ENCODE measurements at places on chromosomes 12 and 14.
A peak's percentile ranks its signal among the peaks of the same experiment; 100 is the strongest.

DNA sequence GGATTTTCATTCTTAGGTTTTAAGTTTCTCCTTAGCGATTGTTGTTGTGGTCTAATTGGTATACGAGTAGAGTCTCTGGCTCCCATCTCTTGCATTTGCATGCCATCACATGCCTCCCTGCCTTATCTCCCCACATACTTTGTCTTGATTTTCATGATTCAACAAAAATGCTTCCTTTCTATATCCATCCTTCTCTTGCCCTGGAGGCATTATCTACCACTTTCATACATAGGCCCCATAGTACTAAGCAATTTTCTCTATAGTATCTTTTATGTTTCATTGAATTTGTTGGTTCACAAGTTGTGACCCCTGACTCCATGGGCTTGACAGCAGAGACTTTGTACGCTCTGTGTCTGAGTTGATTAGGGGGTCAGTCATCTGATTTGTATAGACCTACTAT is 226.1 kb downstream of the ACSS3 start:
- no peak for DNase-seq

DNA sequence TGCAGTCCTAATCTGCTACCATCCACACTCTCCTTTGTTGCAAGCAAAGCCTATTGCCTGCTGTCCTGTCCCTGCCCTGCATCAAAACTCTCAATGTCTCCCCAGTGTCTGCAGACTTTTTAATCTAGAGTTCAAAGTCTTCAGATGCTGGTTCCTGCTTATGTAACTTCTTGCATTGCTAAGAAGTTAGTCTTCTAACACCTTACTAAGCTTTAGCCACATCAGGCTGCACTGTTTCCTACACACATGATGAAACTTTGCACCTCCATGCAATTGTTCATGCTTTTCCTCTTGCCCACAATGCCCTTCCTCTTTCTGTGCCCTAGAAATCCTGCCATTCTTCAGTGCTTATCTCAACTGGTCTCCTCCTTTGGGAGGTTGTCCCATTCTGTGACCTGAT is 16.2 kb upstream of the DICER1 start:
- no peak for DNase-seq

GRCh38 chr12:30796891-30797371 is 42.2 kb upstream of the CAPRIN2 start:
- no peak for DNase-seq

- DNase-seq: no peak
Measured at GRCh38 chr14:92285311-92285710, 37.7 kb upstream of the SLC24A4 start.

DNA sequence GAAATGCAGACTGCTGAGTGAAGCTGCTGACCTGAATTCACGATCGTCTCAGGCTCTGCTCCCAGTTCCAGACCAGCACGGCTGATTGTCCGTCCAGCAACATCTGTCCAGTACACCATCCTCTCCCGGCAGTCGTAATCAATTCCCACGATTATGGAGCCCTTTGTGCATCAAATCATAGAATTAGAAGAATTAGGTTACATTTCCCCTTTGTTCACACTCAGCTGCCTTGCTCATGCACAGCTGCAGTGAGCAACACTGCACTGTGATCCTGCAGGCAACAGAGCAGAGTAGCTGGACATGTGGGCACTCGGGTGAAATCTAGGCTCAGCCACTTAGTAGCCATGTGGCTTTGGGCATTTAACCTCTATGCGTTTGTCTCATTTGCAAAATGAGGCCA is 22.2 kb downstream of the RTRAF start:
- no peak for DNase-seq

- DNase-seq: peak; percentile 90
Measured at GRCh38 chr12:19273482-19274330, 144.2 kb downstream of the PLEKHA5 start.

DNA sequence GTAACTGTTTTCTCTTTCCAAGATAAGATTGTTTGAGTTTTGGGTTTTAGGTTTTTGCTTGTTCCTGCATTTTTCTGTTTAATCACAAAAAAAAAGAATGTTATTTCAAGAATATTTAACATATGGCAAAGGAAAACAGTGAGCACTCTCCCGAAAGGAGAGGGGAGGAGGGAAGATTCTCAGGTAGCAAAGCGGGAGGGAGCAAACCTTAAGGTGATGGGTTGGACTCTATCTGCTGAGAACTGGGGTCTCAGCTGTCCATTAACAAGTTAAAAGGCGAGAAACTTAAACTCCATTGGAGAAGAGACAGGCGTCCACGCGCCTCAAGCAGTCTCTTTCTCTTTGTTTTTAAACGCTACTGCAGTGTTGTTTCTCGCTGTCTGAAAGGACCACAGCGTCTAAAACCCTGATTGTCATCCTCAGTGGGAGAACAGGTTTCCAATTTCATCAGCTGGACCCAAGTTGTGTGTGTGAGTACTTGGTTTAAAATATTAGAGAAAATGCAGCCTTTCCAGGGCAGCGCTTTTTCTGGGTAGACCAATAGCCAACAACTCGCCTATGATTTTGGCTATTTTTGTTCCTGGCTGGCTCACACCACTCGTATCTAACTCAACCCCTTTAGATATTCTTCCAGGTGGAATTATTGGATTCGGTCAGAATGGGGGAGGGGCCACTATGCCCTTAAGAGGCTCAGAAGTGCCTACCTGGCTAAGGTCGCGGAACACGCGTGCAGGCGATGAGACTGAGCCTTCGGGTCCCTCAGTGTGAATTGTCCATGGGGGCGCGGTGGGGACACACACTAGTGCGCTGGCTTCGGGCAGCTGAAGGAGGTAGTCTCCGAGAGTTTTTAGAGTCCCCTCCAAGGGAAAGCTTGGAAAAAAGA is 8.2 kb downstream of the SIX1 start:
- DNase-seq: no peak

GRCh38 chr14:68449561-68450181 is 343.2 kb downstream of the ZFP36L1 start:
- no peak for DNase-seq

- no peak for DNase-seq
Measured at GRCh38 chr14:68450391-68451120, 342.3 kb downstream of the ZFP36L1 start.

DNA sequence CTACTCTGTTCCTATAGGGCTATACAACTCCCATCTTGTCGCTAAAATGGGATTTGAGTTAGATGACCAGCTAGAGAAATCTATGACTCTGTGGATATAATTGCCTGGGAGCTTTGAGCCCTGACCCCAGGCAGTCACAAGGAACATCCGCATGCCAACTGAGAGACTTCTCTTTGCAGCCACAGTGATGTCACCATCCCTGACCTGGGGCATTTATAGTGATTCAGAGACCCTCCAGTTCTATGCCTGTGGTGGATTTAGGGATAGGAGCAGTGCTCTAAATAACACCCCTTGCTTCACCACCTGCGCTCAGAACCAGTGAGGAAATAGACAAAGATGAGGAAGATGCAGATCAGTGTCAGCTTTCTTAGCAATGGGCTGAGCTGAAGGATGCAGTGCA is 86.2 kb downstream of the RIN3 start:
- no peak for DNase-seq

DNA sequence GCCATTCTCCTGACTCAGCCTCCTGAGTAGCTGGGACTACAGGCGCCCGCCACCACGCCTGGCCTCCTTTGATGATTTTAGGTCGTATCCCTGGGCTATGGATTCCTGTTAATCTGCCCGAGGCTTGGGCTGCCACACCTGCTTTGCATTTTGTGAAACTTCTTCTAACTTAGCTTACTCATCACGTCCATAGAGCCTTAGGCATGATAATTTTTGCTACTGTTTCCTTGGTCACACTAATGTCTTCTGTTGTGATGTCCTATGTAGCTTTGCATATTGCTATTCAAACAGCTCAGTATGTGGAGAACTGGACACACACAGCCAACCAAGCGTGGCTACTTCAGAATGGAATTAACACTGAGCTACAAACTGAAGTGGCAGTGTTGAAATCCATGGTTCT is 47.5 kb upstream of the DDX11 start:
- no peak for DNase-seq

DNA sequence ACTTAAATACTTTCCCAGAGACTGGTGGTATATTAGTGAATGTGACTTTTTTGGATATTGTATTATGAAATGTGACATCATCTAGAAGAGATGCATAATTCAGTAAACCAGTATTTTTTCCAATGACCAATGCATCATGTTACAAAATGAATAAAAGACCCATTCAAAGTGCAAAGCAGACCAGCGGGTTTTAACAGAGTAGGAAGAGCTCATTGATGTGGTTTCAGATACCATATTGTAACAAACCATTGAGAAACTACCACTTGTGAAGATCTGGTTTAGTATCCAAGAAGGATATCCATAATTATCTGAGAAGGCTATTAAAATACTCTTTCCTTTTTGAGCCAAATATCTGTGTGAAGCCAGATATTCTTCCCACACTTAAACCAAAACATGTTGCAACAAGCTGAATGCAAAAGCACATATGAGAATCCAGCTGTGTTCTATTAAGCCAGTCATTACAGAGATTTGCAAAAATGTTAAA is 47.7 kb downstream of the MVK start:
- no peak for DNase-seq

- DNase-seq: no peak
Measured at GRCh38 chr14:50778721-50779483, 52.1 kb downstream of the NIN start.

GRCh38 chr14:24439257-24439656 is 3.3 kb downstream of the SDR39U1 start:
- no peak for DNase-seq

GRCh38 chr14:34713681-34714319 is 593 bp downstream of the CFL2 start:
- no peak for DNase-seq

- DNase-seq: no peak
Measured at GRCh38 chr14:90844321-90844720, 28.1 kb upstream of the TTC7B start.

DNA sequence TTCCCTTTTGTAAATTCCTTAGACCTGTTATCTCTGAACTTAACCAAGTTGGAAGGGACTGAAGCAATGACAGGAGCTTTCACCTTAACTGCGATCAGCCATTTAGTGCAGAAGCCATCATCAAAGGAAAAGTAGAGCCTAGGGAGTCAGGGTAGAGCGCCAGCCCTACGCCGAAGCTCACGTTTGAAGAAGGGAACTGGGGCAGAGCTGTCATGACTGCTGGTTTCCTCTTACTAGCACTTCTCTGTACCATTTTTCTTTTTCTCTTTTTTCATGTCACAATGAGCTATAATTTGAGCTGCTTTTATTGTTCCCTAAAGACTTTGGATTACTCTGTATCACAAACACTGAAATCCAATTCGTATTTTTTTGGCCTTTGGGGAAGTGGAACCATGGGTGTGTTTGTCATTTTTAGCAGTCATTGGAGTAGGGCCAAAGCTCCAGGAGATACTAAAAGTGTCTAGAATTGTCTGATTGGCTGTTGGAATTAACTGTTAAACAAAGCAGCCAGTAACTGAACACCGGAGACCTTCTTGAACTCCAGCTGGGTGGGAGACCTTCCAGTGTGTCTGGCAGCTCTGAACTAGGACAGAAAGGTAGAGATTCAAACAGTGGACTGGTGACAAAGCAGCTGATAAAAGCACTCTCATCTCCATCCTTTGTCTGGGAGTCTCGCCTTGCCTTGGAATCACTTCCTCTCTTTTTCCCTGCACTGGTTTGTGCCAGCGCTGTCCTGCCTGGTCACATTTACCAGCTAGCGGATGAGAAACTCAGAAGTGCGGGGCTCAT is 9.1 kb downstream of the MTRFR start:
- DNase-seq: no peak
